ENCODE measurements at places on chromosomes 11 and 22. TPM values are rescaled to one million over a fixed set of nuclear protein-coding genes. Genes with fewer than 3 reads are reported as not detected.

DNA sequence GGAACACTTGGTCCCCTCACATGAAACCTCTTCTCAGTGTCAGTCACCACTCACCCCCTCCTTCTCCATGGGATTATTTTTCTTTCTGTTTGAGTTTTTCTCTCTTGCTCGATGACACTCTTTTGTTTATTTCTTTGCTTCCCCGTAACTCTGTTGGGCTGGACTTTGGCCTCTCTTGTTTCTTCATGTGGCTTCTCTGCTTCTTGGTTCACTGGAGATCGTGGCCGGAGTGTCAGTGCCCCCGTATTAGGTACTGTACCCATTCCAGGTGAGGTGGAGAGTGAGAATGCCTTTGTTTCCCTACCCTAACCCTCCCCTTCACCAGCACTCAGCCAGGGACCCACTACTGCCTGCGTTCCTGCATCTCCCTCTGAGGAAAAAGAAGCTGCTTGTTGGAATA is 32.5 kb downstream of the CYB5R2 start:
- H3K36me3 ChIP-seq, result peaks cover 39% of the 10 kb centered on the region
- H3K4me1 ChIP-seq, result peaks cover 7% of the 10 kb centered on the region
- H3K27ac ChIP-seq, result no peak overlapping the region
- no peak overlapping the region for H3K4me3 ChIP-seq
- no peaks in the 10 kb centered on the region for H3K27me3 ChIP-seq

- no peak overlapping the region for H3K4me3 ChIP-seq
- H3K36me3 ChIP-seq, result no peaks in the 10 kb centered on the region
- H3K4me1 ChIP-seq, result no peaks in the 10 kb centered on the region
- no peak for DNase-seq
- H3K27ac ChIP-seq, result no peak overlapping the region
Observed at GRCh38 chr11:133047036-133047770, 485.1 kb downstream of the OPCML start.

TMPRSS6 gene
- total RNA-seq, result not detected

PDE2A gene
- total RNA-seq, result 403 TPM

GRCh38 chr11:78080818-78081495 is 1.3 kb upstream of the NDUFC2 start:
- no peaks in the 10 kb centered on the region for H3K27me3 ChIP-seq
- H3K4me3 ChIP-seq, result no peak overlapping the region
- peak overlapping the region; percentile 86 for H3K27ac ChIP-seq
- DNase-seq, result no peak
- peaks cover 28% of the 10 kb centered on the region for H3K4me1 ChIP-seq

DNA sequence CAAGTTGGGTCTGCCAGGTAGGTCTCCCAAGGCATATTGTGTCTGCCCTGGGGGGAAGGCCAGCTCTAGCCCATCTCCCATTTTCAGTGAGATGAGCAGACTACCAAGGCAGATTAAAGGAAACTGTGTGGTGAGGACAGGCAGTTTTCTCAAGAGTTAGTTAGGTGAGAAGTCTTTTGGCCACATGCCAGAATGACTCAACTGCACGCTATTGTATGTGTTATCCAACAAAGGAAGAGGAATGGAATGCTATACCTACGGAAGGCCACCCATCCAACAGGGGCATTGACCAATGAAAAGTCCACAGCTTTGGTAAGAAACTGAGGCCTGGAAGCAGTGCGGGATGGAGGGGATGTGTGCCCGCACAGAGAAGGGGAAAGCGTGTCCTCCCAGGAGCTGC is 941.7 kb downstream of the NTM start:
- no peaks in the 10 kb centered on the region for H3K36me3 ChIP-seq
- DNase-seq, result no peak

DNA sequence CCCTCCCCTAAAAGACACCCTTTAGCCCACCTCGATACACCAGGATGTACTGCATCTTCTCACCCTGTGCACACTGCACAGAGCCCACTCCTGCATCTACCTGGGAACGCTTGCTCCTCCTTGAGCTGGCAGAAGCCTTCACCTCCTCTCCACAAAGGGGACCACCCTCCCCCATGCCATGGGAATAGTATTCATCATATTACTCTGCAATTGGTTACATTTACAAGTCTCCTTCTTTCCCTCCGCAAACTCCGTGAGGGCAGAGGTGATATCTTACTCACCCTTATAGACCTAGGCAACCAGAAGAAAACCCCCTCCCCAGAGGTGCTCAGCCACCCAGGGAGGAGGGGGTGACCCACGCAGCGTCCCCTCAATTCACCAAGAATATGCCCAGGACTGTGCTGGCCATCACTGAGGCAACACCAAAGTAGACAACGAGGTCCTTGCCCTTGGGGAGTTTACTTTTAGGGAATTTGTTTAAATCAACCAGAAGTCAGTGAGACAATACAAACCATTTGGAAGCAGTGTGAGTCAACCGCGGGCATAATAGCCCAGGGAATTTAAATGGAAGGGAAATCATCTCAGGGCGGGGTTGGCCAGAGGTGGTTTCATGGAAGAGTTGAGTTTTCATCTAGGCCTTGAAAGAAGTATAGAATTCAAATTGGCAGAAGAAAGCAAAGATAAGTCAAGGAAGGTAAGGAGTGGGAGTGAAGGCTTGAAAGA is 214.5 kb downstream of the BARX2 start:
- H3K36me3 ChIP-seq, result no peaks in the 10 kb centered on the region
- DNase-seq, result no peak
- no peaks in the 10 kb centered on the region for H3K4me1 ChIP-seq
- no peak overlapping the region for H3K27ac ChIP-seq
- no peak overlapping the region for H3K4me3 ChIP-seq

- H3K4me1 ChIP-seq, result no peaks in the 10 kb centered on the region
- no peak overlapping the region for H3K4me3 ChIP-seq
- DNase-seq, result no peak
- no peaks in the 10 kb centered on the region for H3K36me3 ChIP-seq
- no peaks in the 10 kb centered on the region for H3K27me3 ChIP-seq
Observed at GRCh38 chr22:44780876-44781449, 28.6 kb downstream of the ARHGAP8 start.

GRCh38 chr11:32671051-32671450 is 87.4 kb downstream of the EIF3M start:
- no peak overlapping the region for H3K4me3 ChIP-seq
- no peak for DNase-seq
- H3K4me1 ChIP-seq, result no peaks in the 10 kb centered on the region
- no peaks in the 10 kb centered on the region for H3K36me3 ChIP-seq

DNA sequence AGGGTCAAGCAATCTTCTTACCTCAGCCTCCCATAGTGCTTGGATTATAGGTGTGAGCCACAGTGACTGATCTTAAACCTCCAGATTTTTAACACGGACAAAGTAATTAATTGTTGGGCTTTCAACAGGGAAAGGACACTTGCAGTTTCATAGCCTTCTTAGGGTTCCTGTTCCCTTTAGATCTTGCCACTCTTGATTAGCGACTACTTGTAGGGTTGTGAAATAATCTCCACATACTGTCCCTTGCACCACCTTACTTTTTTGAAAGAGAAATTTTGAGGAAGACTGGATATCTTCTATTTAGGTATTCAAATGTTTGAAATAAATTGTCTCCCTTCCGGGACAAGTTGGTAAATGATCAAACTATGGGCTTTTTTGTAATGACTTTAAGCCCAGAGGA is 7.6 kb downstream of the MS4A4E start:
- H3K36me3 ChIP-seq, result no peaks in the 10 kb centered on the region
- H3K27me3 ChIP-seq, result no peaks in the 10 kb centered on the region
- no peak overlapping the region for H3K4me3 ChIP-seq
- no peak overlapping the region for H3K27ac ChIP-seq
- DNase-seq, result no peak

NLRP14 gene
- not detected for total RNA-seq

HINFP gene
- total RNA-seq, result 36.5 TPM

GRCh38 chr11:61880454-61880853 is 10.9 kb downstream of the FADS3 start:
- H3K4me1 ChIP-seq, result peaks cover 32% of the 10 kb centered on the region
- no peaks in the 10 kb centered on the region for H3K27me3 ChIP-seq
- H3K36me3 ChIP-seq, result peaks cover 28% of the 10 kb centered on the region
- H3K27ac ChIP-seq, result peak overlapping the region; percentile 49
- H3K4me3 ChIP-seq, result no peak overlapping the region
- DNase-seq, result no peak

- peaks cover 44% of the 10 kb centered on the region for H3K36me3 ChIP-seq
- H3K4me1 ChIP-seq, result no peaks in the 10 kb centered on the region
- no peak overlapping the region for H3K27ac ChIP-seq
- no peak overlapping the region for H3K4me3 ChIP-seq
- H3K27me3 ChIP-seq, result no peaks in the 10 kb centered on the region
Observed at GRCh38 chr11:108170184-108170583, 48.8 kb downstream of the ACAT1 start.

HMOX1 gene
- 27.1 TPM for total RNA-seq

- H3K27me3 ChIP-seq, result no peaks in the 10 kb centered on the region
- peak overlapping the region; percentile 99 for H3K4me3 ChIP-seq
- peaks cover 18% of the 10 kb centered on the region for H3K4me1 ChIP-seq
- H3K36me3 ChIP-seq, result peaks cover 5% of the 10 kb centered on the region
Observed at GRCh38 chr22:38707984-38708383, 2.2 kb downstream of the GTPBP1 start.

DNA sequence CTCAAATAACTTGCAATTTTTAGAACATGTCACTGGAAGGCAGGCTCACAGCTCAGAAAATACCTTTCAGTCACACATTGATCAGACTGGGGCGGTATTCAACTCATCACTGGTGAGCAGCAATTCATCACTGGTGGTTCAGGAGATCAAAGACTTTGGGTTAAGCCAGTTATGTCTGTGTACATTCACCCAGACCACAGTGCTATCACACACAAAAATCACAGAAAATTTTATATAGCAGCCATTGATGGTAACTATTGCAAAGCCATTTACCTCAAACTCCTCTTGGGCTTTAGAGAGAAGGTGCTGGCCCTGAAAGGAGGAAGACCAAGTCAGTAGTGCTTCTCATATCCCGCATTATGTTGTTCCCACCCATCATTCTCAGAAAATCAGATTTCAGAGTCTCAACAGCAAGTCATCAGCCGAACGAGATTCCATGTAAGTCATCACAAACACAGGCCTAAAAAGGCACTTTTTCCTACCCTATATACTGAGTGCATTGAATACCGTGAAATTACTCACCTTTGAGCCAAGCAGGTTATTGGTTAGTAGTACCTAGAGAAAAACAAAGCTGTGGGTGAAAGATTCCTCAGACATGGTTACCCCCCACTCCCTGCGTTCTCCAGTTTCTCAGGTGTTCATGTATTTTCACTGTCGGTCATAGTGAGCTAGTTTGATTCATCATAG is 14.0 kb upstream of the WDR74 start:
- H3K4me3 ChIP-seq, result no peak overlapping the region
- no peaks in the 10 kb centered on the region for H3K27me3 ChIP-seq
- H3K27ac ChIP-seq, result no peak overlapping the region
- peaks cover 15% of the 10 kb centered on the region for H3K4me1 ChIP-seq
- H3K36me3 ChIP-seq, result peaks cover 20% of the 10 kb centered on the region
- no peak for DNase-seq

KRTAP5-9 gene
- total RNA-seq, result not detected

GALNT18 gene
- 53.5 TPM for total RNA-seq

DNA sequence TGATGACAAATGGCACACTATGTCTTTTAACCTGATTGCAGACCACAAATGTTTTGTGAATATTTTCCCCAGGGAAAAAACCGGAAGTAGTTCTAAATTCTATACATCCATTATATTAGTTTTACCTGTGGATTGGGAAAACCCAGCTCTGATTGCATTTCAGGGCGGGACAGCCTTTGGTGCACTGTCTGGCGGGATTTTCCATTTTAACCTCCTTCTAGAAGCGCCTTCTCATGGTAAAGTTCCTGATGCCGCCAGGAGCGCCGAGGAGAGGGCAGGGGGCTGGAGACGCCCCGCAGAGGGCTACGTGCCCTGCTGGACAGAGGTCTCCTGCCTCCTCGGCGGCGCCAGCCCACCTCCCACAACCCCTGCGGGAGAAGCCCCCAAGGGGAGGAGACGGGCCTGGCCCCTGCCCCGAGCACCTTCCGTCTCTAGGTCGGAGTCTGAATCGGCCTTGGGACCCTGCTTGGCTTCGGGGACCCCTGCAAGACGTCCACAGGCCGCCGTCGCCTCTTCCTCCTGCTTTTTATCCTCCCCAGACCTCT is 1.2 kb upstream of the P2RX6 start:
- peak overlapping the region; percentile 57 for H3K27ac ChIP-seq
- H3K4me1 ChIP-seq, result peaks cover 10% of the 10 kb centered on the region
- peak overlapping the region; percentile 27 for H3K4me3 ChIP-seq
- H3K27me3 ChIP-seq, result no peaks in the 10 kb centered on the region
